ENCODE measurements at places on chromosomes 2 and 18.

GRCh38 chr2:240453461-240454105 lies 18.1 kb downstream of the GPC1 start:
- DNase-seq = no peak

DNA sequence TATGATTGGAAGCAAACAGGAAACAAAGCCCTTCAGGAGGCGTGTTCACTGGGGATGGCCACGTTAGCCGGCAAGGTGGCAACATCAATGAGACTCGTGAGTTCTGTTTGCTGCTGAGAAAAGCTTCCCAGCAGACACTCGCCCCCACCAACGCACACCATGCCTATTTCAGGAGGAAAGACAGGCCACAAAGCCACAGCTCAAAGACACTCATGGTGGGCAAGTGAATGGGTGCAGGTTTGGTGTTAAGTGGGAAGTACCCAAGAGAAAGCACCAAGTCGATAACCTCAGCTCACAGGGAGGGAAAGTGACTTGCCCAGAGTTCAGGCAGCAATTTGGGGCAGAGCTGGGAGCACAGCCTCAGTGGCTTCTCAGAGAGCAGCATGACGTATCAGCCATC lies 10.5 kb upstream of the MTERF4 start:
- no peak for DNase-seq

DNA sequence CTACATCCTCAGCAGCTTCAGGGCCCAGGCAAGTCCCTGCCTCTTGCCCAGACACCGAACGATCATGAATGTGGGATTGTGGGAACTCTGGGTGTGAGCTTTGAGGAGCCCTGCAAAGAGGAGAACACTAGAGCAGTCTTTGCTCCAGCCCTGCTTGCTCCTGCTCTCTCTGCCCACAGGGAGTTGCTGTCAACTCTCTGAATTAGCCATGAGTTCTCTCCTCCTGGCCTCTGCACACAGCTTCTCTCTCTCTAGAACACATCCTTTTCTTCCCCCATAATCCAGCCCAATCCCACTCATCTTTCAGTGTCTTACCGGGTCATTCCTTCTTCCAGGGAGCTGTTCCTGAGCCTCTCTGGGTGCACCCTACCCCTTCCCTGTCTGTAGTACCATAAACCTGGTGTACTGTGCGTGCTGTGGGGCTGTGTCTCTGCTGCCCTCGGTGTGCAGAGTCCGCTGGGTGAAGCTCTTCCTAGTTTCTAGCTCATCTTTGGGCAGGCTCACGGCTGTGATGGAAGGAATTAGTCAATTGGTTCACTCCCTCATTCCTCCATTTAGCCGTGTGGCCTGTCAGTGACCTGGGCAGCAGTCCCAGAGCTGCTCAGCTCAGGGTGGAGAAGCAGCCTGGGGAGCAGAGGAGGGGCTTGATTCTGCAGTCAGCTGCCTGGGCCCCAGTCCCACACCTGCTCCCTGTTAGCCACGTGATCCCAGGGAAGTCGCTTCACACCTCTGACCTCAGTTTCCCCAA lies 132.9 kb upstream of the HDAC4 start:
- DNase-seq = no peak

DNA sequence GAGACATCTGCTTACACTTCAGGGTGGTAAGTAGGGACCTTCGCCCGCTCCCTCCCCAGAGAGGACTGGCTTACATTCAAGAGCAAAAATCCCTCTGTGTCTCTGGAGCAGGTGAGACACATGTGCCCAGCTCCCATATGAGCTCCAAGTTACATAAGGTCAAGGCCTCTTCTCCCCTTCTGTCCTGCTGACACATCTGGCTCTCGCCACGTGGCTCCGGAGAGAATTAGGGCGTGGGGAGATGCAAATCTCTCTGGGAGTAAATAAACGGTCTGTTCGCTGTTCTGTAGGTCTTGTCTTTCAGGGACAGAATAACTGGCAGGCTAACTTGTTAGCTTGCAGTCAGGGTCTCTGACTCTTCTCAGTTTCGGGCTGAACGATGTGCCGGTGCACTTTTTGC lies 16.2 kb downstream of the MRO start:
- DNase-seq = no peak
